ENCODE measurements at places on chromosomes 3 and 15.

DNA sequence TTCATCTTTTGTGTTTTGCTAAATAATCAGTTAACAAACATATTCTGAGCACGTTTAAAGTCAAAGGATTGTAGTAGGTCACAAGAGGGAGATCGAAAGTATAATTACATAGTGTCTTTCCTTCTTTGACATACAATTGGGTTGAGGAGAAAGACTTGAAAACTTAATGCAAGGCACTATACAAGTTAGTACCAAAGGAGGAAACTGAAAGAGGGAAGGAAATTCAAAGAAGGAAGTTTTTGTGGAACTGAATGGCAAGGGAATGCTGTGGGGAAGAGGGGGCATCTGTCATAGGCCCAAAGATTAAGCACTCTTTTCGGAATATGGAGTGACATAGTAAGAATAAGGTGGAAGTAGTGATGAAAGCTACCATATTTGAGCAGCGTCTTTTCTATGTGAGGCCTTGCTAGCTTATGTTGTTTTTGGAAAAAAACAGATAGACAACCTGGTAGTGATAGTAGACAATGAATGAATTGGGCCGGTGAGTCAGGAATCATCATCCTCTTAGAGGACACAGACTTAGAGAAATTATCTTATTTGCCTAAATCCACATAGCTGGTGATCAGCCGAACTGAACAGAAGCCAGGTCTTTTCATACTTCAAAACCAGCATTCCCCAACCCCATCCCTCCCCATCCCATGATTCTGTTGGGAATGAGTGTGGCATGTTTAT is 10.2 kb downstream of the MBNL1 start:
- DNase-seq, result no peak

- no peak for DNase-seq
Measured at GRCh38 chr3:177364236-177364635, 167.0 kb upstream of the TBL1XR1 start.

DNA sequence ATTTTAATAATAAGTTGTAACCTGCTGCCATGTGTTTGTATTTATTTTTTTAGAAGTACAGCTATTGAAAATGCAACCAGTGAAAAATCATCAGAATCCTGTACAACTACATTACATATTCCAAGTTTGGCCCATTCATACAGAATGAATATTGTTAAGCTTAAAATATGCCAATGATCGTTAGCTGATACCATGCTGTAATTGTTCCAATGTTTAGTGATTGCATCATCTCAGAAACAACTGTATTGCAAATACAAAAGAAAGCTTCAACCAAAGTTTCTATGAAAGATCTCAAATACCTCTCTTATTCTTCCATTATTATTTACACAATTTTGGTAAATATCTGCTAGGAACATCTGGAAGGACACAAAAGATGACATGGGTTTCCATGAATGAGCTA is 51.6 kb upstream of the ALCAM start:
- DNase-seq, result no peak

DNA sequence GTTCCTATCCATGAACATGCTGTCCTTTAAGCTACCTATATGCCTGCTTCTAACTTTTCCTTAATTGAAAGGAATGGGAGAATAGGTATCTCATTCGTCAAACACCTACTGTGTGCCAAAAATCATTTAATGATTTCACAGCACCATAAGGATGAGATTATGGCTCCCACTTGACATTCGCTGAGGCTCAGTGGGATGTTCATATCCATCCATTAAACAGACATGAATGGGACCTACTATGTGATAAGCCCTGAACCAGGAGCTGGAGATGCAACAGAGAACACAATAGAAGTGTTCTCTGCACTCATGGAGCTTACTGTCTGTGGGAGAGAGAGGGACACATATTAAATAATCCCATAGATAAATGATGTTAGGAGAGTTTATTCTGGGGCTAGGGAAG is 49.7 kb downstream of the HRH1 start:
- no peak for DNase-seq

DNA sequence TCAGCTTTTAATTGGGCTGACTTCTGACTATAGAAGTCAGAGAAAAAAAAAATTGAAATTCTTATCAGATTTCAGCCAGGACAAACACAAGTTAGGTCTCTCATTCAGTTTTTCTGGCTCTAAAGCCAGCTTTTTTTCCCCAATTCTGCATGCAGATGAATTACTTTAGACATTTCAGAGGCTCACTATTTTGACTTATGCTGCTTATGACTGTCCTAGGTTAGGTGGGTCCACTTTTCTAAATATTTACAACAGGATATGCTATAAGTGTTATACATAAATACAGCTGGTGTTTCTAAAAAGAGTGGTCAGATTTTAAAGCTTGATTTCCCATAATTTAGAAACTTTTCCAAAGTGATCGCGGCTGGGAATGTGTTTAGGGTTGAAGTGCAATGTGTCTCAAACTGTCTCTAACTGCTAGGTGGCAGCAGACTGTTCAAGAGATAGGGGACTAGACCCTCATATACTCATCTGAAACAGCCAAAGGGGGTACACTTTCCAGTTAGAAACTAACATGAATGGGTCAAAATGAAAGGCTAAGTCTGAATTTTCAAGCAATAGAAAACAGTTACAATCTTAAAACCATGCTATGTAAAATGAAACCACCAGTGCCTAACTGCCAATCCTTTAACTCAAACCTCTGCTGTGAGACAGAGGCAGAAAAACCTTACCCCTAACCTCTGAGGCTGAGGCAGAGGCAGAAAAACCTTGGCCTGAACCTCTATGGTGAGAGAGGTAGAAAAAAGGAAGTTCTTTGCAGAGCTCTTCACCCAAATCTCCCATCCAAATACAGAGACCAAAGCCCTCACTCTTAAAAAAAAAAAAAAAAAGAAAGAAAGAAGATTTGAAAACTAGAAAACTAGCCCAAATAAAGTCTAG is 596.0 kb downstream of the NTRK3 start:
- no peak for DNase-seq
